ENCODE measurements at places on chromosomes 16 and 17.

DNA sequence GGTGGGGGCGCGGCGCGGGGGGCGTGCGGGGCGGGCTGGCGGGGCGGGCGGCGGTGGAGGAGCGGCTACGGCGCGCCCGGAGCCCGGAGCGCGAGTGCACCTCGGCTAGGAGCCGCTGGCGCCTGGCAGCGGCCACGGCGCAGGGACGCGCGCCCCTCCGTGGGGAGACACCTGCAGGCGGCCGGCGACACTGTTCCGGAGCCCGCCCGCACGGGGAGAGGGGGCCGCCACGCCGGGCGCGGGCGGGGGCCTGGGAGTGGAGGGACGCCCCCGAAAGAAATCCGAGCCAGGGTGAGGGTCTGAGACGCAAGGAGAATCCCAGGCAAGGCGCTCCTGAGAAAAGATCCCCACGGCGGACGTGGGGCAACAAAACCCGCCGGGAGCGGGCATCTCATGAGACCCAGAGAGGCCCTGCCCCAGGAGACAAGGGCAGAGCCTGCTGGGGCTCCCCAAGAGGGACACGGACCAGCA lies at the start of gene GSG1L:
Gene GSG1L (minus strand): TSS at position 124 of the 471 bp plus-strand sequence. CDS start 290 bp downstream, outside the sequence.
- no peak for DNase-seq
- peaks cover 8% of the 10 kb centered on the region for H3K4me1 ChIP-seq
- H3K4me3 ChIP-seq: no peak within 1 kb of the TSS
- peaks cover 48% of the 10 kb centered on the region for H3K27me3 ChIP-seq

DNA sequence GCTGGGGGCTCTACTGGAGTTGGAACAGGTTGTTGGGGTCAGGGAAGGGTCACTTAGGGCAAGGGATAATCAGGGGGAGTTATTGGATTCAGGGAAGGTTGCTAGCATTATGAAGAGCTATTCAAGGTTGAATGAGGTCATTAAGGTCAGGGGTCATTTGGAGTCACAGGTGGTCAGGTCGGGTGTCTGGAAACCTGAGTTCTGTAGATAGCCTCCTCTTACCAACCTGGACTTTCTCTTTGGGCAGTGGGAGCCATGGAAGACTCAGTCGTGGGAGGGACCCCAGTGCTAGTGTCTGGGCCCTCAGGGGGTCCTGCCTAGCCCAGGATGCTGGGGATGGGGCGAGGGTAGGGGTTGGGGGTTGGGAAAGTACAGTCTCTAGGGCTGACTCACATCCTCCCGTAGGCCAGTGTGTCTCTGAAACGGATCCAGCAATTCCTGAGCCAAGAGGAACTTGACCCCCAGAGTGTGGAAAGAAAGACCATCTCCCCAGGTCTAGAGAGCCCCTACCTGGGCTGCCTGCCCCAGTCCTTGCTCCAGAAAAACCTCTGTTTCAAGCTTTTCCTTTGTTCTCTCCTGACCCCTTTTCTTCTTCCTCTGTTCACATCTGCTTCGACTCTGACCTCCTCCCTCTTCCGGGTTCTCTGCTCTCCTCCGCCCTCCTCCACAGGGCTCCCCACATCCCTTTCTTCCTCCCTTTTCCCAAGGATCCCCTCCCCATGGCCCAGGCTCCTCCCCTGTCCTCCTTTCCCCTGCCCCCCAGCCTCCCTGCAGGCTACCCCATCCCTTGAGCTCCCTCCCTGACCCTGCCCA lies 33.5 kb downstream of the ABCC3 start:
- H3K4me1 ChIP-seq: no peaks in the 10 kb centered on the region
- no peaks in the 10 kb centered on the region for H3K36me3 ChIP-seq
- H3K27me3 ChIP-seq: peaks cover 2% of the 10 kb centered on the region
- DNase-seq: no peak
- no peak overlapping the region for H3K27ac ChIP-seq

DNA sequence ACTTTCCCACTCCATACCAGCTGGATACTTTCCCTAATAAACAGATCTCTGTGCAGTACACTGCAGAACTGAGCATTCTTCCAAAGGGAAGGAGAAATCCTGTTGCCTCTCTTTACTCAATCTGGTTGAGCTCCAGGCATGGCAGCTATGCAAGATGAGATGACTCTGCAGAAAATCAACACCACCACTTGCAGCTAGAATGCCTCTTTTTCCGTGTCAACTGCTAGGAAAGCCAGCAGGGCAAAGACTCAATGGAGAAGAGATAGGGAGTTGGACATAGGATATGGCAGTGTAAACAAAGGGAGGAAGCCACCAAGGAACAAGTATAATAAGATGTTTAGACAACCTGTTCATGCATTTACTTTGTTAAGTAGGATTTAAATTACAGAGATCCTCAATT lies 40.4 kb upstream of the CORO6 start:
- H3K36me3 ChIP-seq: peaks cover 65% of the 10 kb centered on the region
- H3K4me3 ChIP-seq: no peak overlapping the region
- H3K4me1 ChIP-seq: peaks cover 36% of the 10 kb centered on the region
- no peak overlapping the region for H3K27ac ChIP-seq

- no peak overlapping the region for H3K4me3 ChIP-seq
- H3K27me3 ChIP-seq: no peaks in the 10 kb centered on the region
- no peak for DNase-seq
- no peaks in the 10 kb centered on the region for H3K4me1 ChIP-seq
- H3K27ac ChIP-seq: no peak overlapping the region
Observed at GRCh38 chr16:50889276-50889675, 147.4 kb downstream of the CYLD start.

- no peaks in the 10 kb centered on the region for H3K4me1 ChIP-seq
- H3K4me3 ChIP-seq: no peak overlapping the region
- DNase-seq: no peak
Observed at GRCh38 chr16:24228514-24228913, 27.6 kb upstream of the CACNG3 start.

GRCh38 chr16:85188822-85189672 lies 76.8 kb upstream of the CIBAR2 start:
- DNase-seq: no peak
- no peak overlapping the region for H3K27ac ChIP-seq
- H3K36me3 ChIP-seq: no peaks in the 10 kb centered on the region
- H3K27me3 ChIP-seq: peaks cover 6% of the 10 kb centered on the region
- no peak overlapping the region for H3K4me3 ChIP-seq
- H3K4me1 ChIP-seq: no peaks in the 10 kb centered on the region

DNA sequence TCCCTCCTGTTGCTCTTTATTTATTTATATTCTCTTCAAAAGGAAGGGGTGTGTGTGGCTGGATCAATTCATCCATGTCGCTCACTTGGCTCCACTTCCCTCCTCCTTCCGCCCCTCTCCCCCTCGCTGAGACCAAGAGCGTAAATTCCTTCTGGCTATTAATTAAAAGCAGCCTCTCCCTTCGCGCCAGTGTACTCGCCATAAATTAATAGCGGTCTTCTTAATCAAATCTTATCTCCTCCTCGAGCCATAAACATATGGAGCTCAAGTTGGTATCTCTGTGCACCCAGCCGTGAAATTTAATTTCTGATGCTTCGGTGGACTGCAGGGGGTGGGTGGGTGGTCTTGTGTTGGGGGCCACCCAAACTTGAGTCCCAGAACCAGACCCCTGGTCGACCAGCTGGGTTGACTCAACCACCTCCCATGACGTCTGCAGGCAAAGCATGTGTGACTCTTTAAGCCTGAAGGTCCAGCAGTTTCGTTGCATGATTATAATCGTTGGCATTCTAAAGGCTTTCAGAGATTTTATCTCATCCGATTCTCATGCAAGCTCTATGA lies 57.9 kb downstream of the SDK2 start:
- H3K36me3 ChIP-seq: no peaks in the 10 kb centered on the region
- H3K27ac ChIP-seq: no peak overlapping the region
- no peaks in the 10 kb centered on the region for H3K27me3 ChIP-seq
- peaks cover 13% of the 10 kb centered on the region for H3K4me1 ChIP-seq

DNA sequence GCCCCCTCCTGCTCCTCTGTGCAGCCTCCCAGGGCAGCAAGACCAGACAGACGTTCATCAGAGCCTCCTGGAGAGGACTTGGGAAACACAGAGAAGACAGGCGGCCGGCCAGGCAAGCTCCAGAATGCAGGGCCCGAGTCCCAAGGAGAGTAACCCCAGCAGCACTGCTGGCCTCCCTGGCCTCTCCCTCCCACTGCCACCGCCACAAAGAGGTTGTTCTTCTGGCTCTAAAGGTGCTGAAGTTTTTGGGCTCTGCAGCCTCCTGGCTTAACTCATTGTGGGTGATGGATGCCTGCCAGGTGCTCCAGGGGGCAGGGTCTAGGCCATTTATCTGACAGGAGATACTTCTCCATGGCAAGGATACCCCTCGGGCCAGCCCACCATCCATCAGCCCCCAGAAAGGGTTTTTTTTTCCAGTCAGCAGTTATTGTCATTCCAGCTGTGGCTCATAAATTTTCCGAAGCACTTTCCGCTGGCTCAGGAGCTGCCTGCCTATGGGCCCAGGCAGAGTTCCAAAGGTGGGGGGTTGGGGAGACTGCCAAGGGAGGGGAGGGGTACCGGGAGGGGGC lies 32.0 kb upstream of the MRPS23 start:
- peaks cover 11% of the 10 kb centered on the region for H3K4me1 ChIP-seq
- no peak overlapping the region for H3K27ac ChIP-seq
- no peaks in the 10 kb centered on the region for H3K36me3 ChIP-seq
- H3K4me3 ChIP-seq: no peak overlapping the region
- peaks cover 5% of the 10 kb centered on the region for H3K27me3 ChIP-seq
- no peak for DNase-seq

DNA sequence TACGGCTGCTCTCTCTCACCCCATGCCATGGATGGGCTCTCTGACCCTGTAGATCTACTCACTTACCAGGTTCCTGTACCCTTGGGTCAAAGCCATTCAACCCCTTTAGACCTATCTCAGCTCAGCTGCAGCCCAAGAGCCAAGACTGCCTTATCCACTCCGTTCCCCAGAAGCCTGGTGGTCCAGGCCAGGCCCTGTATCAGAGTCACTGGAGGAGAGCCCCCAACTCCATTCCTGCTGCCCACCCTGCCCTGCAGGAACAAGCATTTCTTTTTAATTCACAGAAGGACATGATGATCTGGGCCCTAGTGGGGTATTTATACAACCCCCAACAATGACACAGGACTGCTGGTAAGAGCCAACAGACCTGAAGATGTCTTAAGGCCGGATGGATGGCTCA lies 76.8 kb downstream of the AIPL1 start:
- no peak for DNase-seq
- no peaks in the 10 kb centered on the region for H3K4me1 ChIP-seq
- H3K27ac ChIP-seq: no peak overlapping the region
- H3K4me3 ChIP-seq: no peak overlapping the region
- no peaks in the 10 kb centered on the region for H3K36me3 ChIP-seq

DNA sequence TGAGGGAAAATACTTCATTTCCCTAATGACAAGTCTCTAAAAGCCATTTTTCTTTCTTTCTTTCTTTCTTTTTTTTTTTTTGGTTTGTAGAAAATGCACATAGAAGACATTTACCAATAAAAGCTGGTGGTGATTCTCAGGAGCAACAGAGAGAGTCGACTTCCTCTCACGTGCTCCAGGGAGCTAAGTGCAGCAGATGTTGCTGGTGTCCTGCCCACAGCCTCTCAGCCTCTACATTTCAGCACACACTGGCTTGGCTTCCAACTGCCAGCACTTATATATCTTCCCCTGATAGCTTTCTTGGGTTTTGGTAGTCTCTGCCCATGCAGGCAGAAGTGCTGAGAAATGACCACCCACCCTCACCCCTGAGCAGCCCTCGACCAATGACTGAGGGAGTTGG lies 58.4 kb upstream of the MARCHF10 start:
- H3K4me3 ChIP-seq: no peak overlapping the region
- peaks cover 11% of the 10 kb centered on the region for H3K27me3 ChIP-seq
- no peaks in the 10 kb centered on the region for H3K36me3 ChIP-seq
- H3K27ac ChIP-seq: no peak overlapping the region

GRCh38 chr16:79124016-79124756 lies 476.4 kb downstream of the MAF start:
- no peaks in the 10 kb centered on the region for H3K4me1 ChIP-seq
- H3K36me3 ChIP-seq: no peaks in the 10 kb centered on the region
- no peaks in the 10 kb centered on the region for H3K27me3 ChIP-seq
- DNase-seq: no peak
- H3K27ac ChIP-seq: no peak overlapping the region

- H3K4me1 ChIP-seq: no peaks in the 10 kb centered on the region
- H3K27ac ChIP-seq: no peak overlapping the region
- no peak overlapping the region for H3K4me3 ChIP-seq
- no peaks in the 10 kb centered on the region for H3K27me3 ChIP-seq
Observed at GRCh38 chr17:73799096-73799495, 154.9 kb upstream of the SDK2 start.

- H3K27ac ChIP-seq: peak overlapping the region; percentile 16
- peaks cover 26% of the 10 kb centered on the region for H3K4me1 ChIP-seq
- H3K36me3 ChIP-seq: no peaks in the 10 kb centered on the region
- DNase-seq: peak; percentile 39
- no peaks in the 10 kb centered on the region for H3K27me3 ChIP-seq
Observed at GRCh38 chr17:20073055-20073979, 64.2 kb downstream of the SPECC1 start.

DNA sequence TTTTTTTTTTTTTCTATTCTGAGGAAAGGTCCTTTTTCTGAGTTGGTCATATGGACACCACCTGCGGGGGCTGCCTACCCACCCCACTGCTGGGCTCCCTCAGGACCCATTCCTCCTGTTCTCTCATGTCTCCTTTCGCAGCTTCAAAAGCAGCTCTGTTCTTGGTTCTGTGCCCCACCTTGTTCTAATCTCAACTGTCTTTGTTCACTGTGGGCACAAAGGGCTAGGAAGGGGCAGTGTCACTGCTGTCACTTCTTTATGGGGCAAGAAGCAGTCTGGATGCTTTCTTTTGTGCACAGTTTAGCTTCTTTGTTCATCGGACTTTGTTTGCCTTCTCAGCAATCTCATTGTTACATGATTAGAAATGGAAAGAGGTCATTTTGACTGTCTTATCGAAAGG lies 7.1 kb downstream of the GOSR2 start:
- peaks cover 71% of the 10 kb centered on the region for H3K36me3 ChIP-seq
- no peak overlapping the region for H3K4me3 ChIP-seq
- no peaks in the 10 kb centered on the region for H3K27me3 ChIP-seq

DNA sequence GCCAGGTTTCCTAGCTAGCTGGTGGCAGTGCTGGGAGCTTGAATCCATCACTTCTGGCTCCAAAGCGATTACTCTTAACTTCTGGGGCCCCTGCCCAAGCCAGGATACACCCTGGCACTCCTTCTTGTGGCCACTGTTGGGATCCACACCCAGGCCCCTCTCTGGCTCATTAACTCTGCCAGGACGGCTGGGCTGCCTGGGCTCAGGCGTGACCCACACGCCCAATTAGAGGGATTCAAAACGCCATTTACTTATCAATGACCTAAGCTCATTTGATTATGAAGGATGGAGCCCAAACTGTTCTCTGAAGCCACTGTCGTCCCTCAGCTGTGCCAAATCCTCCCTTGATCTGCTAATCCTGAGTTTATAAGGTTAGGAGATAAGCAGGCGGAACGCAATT lies 79.7 kb upstream of the BRD7 start:
- H3K36me3 ChIP-seq: no peaks in the 10 kb centered on the region
- no peaks in the 10 kb centered on the region for H3K4me1 ChIP-seq
- no peak for DNase-seq
- H3K4me3 ChIP-seq: no peak overlapping the region
- H3K27ac ChIP-seq: no peak overlapping the region
- peaks cover 6% of the 10 kb centered on the region for H3K27me3 ChIP-seq

DNA sequence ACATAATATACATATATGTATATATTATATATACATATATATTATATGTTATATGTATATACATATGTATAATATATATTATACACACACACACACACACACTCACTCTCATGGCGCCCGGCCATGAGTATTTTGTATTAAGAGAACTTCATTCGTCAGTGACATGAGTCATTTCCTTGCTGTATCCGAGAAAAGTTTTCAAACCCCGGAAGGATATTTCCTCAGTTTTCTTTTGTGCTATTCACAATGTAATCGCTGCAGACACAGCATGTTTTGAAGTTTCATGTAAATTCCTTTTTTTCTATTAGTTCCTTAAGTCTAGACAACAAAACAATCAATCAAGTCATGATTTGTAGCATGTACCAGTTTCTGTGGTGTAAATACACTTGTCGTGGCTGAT lies 33.3 kb downstream of the OR1D5 start:
- no peak for DNase-seq
- H3K27ac ChIP-seq: no peak overlapping the region
- no peaks in the 10 kb centered on the region for H3K27me3 ChIP-seq
- H3K36me3 ChIP-seq: no peaks in the 10 kb centered on the region
- H3K4me1 ChIP-seq: no peaks in the 10 kb centered on the region
- H3K4me3 ChIP-seq: no peak overlapping the region

Measured in activated T-helper 2 cell treated with anti-CD3 and anti-CD28 coated beads, Interferon-gamma antibody, Interleukin-2, Interleukin-4, amounts not matched to agents 10 μg/mL and 5 μg/mL and 100 μg/mL, durations not matched to agents 14 hours and 24 hours and 36 hours (primary cell).